ENCODE measurements at places on chromosomes 6 and 20. TPM values are rescaled to one million over a fixed set of nuclear protein-coding genes. Genes with fewer than 3 reads are reported as not detected.
A peak's percentile ranks its signal among the peaks of the same experiment; 100 is the strongest.

DNA sequence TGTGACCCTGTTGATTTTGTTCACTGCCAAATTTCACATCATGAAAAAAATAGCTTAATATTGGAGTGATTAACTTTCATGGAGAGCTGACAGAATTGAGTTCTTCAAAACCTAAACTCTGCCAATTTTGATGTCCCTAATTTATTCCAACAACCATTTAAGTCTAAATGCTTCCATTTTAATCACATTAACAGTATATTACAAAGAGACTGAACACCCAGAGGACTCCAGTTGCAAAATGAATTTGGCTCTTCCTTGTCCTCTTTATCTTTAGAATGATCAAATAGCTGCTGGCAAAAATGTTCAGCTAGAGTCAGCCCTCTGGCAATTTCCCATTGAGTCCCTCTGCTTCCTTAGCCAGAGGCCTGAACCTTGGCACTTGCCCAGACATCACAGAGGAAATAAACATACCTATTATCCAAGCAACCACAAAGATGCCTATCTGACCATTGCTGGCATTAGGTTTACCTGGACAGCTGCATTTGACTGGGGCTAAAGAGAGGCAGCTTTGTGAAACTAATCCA lies 299.0 kb upstream of the STXBP5 start:
- H3K4me3 ChIP-seq, result no peak overlapping the region
- no peak for DNase-seq
- no peaks in the 10 kb centered on the region for H3K27me3 ChIP-seq
- no peaks in the 10 kb centered on the region for H3K4me1 ChIP-seq

- H3K27ac ChIP-seq, result peak overlapping the region; percentile 81
- H3K36me3 ChIP-seq, result peaks cover 22% of the 10 kb centered on the region
- DNase-seq, result peak; percentile 66
Measured at GRCh38 chr20:49186535-49187329, 1.4 kb downstream of the STAU1 start.

GRCh38 chr20:32190616-32191415 lies 16.7 kb downstream of the PLAGL2 start:
- H3K27ac ChIP-seq, result peak overlapping the region; percentile 37
- peaks cover 44% of the 10 kb centered on the region for H3K4me1 ChIP-seq
- peak overlapping the region; percentile 66 for H3K4me3 ChIP-seq
- H3K36me3 ChIP-seq, result peaks cover 45% of the 10 kb centered on the region

DNA sequence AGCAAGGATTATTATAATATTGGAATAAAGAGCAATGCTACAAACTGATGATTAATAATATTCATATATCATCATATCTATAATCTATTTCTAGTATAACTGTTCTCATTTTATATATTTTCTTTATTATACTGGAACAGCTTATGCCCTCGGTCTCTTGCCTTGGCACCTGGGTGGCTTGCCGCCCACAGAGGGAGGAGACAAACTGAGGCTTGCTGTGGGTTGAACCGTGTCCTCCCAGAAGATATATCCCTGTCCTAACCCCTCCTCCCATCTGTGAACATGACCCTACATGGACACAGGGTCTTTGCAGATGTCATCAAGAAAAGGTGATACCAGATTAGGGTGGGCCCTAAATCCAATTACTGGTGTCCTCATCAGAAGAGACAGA lies 4.7 kb downstream of the RNASET2 start:
- H3K4me3 ChIP-seq, result peak overlapping the region; percentile 92
- no peak for DNase-seq
- H3K27ac ChIP-seq, result peak overlapping the region; percentile 91
- peaks cover 56% of the 10 kb centered on the region for H3K4me1 ChIP-seq
- H3K36me3 ChIP-seq, result peaks cover 27% of the 10 kb centered on the region

DNA sequence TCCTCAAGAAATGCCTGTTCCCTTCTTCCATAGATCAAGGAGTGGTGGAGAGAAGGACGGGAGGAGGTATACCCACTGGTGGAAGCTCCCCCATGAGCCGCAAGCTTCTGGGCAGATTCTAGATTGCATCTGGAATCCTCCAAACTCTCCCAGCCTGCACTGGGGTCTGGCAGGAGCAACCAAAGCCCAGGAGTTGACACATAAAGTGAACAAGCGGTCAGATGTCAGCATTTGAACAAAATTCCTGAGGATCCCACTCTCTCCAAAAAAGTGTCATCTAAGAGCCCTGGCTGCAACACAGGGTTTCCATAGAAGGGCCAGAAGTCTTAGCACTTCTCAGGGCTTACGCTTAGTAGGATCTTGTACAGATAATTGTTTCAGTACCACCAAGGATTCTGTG lies 88.2 kb downstream of the KCNB1 start:
- H3K4me1 ChIP-seq, result no peaks in the 10 kb centered on the region
- DNase-seq, result no peak
- no peaks in the 10 kb centered on the region for H3K36me3 ChIP-seq

DNA sequence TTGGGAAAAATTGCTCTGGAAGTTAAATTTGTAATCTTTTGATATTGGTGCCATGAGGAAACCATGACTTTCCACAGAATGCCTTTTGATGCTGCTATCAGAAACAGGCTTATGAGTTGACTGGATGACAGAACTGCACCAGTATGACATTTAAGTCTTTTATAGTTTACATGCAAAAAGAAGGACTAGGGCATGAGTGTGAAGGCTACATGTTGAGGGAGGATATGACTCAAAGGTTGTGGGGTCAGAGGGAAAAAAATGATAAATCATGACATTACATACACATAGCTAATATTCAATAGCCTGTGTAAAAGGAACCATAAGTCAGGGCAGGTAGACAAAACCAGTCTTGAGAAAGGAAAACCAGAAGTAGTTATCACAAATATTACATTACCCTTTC lies 182.2 kb downstream of the COL12A1 start:
- no peaks in the 10 kb centered on the region for H3K27me3 ChIP-seq
- H3K27ac ChIP-seq, result no peak overlapping the region
- no peak overlapping the region for H3K4me3 ChIP-seq

- no peaks in the 10 kb centered on the region for H3K36me3 ChIP-seq
- H3K27me3 ChIP-seq, result peaks cover 10% of the 10 kb centered on the region
- DNase-seq, result no peak
- H3K27ac ChIP-seq, result no peak overlapping the region
Measured at GRCh38 chr6:39295611-39296011, 18.6 kb downstream of the KCNK17 start.

DNA sequence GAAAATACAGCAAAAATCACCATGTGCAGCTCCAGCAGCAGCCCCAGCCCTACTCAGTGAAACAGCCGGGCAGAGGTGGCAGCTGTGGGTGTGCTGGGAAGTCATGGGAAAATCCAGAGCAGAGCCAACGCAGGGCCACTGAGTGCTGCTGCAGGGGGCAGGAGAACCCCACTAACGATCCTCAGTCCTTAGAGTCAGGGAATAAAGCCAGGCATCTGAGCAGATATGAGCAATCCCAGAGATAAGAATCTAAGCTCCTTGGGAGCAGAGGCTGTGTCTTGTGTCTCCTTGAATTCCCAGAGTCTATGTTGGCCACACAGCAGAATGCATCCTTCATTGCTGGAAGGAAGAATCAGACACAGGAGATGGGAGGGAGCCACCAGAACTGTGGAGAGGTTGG lies 493.1 kb upstream of the MAP3K7 start:
- no peak for DNase-seq
- H3K4me3 ChIP-seq, result no peak overlapping the region
- no peaks in the 10 kb centered on the region for H3K4me1 ChIP-seq
- no peaks in the 10 kb centered on the region for H3K36me3 ChIP-seq
- no peak overlapping the region for H3K27ac ChIP-seq

DNA sequence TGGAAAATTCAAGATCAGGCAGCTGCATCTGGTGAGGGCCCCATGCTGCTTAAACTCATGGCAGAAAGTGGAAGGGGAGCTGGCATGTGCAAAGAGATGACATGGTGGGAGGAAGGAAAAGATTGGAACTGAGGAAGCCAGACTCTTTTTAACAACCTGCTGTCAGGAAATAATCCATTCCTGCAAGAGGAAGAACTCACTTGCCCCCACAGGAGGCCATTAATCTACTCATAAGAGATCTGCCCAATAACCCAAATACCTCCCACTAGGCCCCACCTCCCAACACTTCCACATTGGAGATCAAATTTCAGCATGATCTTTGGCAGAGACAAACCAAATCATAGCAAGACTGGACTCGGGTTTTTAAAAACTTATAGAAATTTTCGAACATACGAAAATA lies 200.5 kb upstream of the KCNQ5 start:
- no peak overlapping the region for H3K4me3 ChIP-seq
- H3K27me3 ChIP-seq, result peaks cover 6% of the 10 kb centered on the region
- DNase-seq, result no peak
- no peaks in the 10 kb centered on the region for H3K4me1 ChIP-seq

DNA sequence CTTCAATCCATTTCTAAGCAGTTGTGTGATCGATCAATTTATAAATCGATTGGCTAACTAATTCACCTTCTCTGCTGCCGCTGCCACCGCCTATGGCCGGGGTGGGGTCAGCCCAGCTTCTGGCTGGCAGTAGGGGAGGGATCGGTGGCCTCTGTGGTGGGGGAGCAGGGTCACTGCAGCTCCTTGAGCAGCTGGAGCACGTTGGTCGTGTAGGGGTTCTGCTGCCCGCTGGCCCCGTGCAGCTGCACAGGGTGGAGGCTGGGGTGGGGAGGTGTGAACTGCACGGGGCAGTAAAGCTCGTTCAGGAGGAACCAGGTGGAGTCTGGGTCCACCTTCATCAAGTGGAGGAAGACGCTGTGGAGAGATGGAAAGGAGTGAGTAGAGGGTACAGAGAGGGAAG lies 50.0 kb downstream of the TTI1 start:
- H3K27ac ChIP-seq, result no peak overlapping the region
- no peak for DNase-seq
- no peaks in the 10 kb centered on the region for H3K4me1 ChIP-seq
- H3K4me3 ChIP-seq, result no peak overlapping the region
- peaks cover 21% of the 10 kb centered on the region for H3K36me3 ChIP-seq
- H3K27me3 ChIP-seq, result no peaks in the 10 kb centered on the region

DNA sequence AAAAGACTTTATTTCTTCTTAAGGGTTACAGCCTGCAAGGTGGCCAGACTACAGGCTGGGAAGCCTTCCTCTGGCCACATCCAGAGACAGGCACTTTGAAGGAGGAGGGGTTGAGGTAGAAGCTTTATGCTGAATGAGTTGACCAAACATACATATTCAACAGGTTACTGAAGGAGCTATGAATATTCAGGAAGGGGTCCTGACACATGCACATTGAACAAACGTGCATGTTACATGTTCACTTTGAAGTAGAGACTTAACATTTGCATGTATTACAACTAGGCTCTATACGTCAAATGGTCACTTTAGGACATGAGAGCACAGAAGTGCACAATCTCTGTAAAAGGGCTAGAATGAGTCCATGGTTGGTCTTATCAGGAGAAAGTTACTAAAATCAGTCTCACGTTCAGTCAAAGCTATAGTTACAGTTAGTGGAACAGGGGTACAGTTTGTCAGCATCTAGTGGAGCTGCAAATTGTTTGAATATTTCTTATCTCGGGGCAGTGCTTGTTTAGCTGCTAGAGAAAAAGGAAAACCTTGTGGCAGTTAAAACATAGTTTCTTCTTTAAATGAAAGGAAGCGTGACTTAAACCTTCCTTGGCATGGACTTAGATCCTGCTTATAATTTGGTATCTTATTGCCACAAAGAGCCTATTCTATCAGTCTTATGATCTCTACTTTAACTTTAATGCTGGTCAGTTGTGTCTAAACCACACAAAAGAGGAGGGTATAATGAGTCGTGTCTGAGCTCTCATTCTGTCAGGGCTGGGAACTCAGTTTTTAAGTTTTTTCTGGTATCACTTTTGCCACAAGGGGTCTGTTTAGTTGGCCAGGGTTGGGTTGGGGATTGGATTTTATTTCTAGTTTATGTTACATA lies 4.6 kb upstream of the ZSCAN9 start:
- no peak overlapping the region for H3K27ac ChIP-seq
- no peak for DNase-seq
- no peaks in the 10 kb centered on the region for H3K36me3 ChIP-seq

- no peak overlapping the region for H3K27ac ChIP-seq
- H3K4me1 ChIP-seq, result no peaks in the 10 kb centered on the region
- no peak overlapping the region for H3K4me3 ChIP-seq
- no peaks in the 10 kb centered on the region for H3K36me3 ChIP-seq
- H3K27me3 ChIP-seq, result no peaks in the 10 kb centered on the region
- DNase-seq, result no peak
Measured at GRCh38 chr20:1876217-1876921, 18.8 kb upstream of the SIRPA start.

KCNK16 gene
- total RNA-seq, result not detected

DDX27 gene
- 57.4 TPM for total RNA-seq

TOX2 gene
- total RNA-seq, result 4.0 TPM

WFDC2 gene
- not detected for total RNA-seq

SYS1 gene
- total RNA-seq, result 26.4 TPM

GRIK2 gene
- not detected for total RNA-seq
